ENCODE measurements at places on chromosomes 2 and 18. TPM values are rescaled to one million over a fixed set of nuclear protein-coding genes. Genes with fewer than 3 reads are reported as not detected.

DNA sequence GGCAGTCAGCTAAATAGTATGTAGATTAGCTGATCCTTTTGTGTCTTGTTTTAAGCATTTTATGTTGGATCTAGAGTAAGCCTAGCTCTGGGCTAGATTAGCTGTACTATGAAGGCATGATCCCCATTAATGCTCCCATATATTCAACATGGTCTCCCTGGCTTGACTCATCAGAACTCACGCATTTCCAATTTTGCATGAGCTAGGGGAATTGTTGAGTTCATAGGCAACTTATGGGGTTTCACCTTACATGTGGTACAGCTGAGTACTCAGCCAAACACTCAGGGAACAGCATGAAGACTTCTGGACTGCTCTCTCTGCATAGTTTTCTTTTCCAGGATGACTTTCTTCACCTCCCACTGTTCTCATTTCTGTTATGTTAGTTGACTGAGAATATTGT, 248.2 kb downstream of the TMX3 start:
- no peaks in the 10 kb centered on the region for H3K27me3 ChIP-seq
- no peak for DNase-seq
- H3K4me1 ChIP-seq, result no peaks in the 10 kb centered on the region
- H3K27ac ChIP-seq, result no peak overlapping the region

DNA sequence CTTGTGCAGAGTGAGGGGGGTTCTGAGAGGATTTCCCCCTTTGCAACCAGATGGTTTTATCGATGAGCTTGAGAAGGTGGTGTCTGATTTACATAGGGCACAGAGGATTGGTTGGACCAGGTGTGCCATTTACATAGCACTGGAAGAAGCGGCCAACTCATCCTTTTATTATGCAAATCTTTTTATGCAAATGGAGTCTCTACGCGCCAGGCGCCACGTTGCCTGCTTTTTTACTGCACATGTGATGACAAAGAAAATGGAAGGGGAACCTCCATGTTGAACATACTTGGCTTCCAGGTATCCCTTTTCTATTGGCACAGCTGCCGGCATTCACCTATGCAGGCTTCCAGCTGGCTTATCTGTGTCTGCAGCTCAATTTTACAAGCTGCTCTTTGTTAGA, 18.4 kb upstream of the TXNL4A start:
- H3K27me3 ChIP-seq, result no peaks in the 10 kb centered on the region
- H3K27ac ChIP-seq, result no peak overlapping the region
- no peaks in the 10 kb centered on the region for H3K4me1 ChIP-seq
- H3K36me3 ChIP-seq, result no peaks in the 10 kb centered on the region

- H3K36me3 ChIP-seq, result peaks cover 6% of the 10 kb centered on the region
- no peaks in the 10 kb centered on the region for H3K4me1 ChIP-seq
- no peaks in the 10 kb centered on the region for H3K27me3 ChIP-seq
- no peak for DNase-seq
- H3K4me3 ChIP-seq, result no peak overlapping the region
Observed at GRCh38 chr2:171837736-171838135, 56.3 kb downstream of the SLC25A12 start.

GRCh38 chr2:188629753-188630527, 338.3 kb downstream of the GULP1 start:
- no peaks in the 10 kb centered on the region for H3K36me3 ChIP-seq
- no peak for DNase-seq
- no peak overlapping the region for H3K27ac ChIP-seq
- H3K4me3 ChIP-seq, result no peak overlapping the region

GRCh38 chr2:231359948-231360347, 35.6 kb upstream of the B3GNT7 start:
- no peaks in the 10 kb centered on the region for H3K36me3 ChIP-seq
- H3K27ac ChIP-seq, result no peak overlapping the region
- H3K4me1 ChIP-seq, result no peaks in the 10 kb centered on the region
- DNase-seq, result no peak
- no peaks in the 10 kb centered on the region for H3K27me3 ChIP-seq

Gene CFAP53
- total RNA-seq, result 0.80 TPM

DNA sequence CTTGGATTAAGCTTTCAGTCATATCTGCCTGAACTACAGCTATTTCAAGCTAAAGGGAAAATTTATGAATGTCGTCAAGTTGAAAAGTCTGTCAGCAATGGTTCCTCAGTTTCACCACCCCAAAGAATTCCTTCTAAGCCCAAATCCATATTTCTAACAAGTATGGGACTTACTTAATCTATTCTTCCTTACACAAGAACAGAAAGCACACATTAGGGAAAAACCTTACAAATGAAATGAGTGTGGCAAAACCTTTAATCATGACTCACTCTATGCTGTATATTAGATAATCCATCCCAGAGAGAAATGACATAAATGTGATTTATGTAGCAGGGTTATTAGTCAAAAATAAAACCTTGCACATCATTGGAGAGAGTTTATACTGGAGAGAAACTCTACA, 78.9 kb downstream of the RAB31 start:
- no peak overlapping the region for H3K4me3 ChIP-seq
- no peaks in the 10 kb centered on the region for H3K36me3 ChIP-seq
- no peak overlapping the region for H3K27ac ChIP-seq
- no peak for DNase-seq
- H3K27me3 ChIP-seq, result no peaks in the 10 kb centered on the region
- H3K4me1 ChIP-seq, result no peaks in the 10 kb centered on the region

Gene TFCP2L1
- 7.5 TPM for total RNA-seq

DNA sequence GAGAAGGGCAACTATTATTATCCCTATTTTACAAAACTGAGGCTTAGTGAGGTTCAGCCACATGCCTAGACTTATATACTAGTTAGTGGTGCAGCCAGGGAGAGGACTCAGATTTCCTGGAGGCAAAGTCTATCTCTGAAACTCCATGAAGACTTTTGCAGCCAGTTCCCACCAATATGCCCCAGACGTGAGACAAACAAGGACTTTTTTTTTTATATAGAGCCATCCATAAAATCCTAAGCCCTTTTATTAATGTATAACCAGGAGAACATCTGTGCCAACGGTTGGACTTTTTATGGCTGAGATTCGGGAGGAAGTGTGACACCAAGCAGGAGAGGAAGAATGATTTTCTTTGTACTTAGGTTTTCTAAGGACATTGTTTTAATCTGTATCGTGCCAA, 29.9 kb downstream of the LIPG start:
- no peaks in the 10 kb centered on the region for H3K36me3 ChIP-seq
- no peak overlapping the region for H3K27ac ChIP-seq
- no peak for DNase-seq
- no peak overlapping the region for H3K4me3 ChIP-seq
- H3K27me3 ChIP-seq, result no peaks in the 10 kb centered on the region

GRCh38 chr18:25787276-25787675, 303.1 kb downstream of the SS18 start:
- H3K36me3 ChIP-seq, result no peaks in the 10 kb centered on the region
- no peak overlapping the region for H3K27ac ChIP-seq
- no peaks in the 10 kb centered on the region for H3K4me1 ChIP-seq

GRCh38 chr2:200782251-200782650, 29.5 kb upstream of the BZW1 start:
- no peaks in the 10 kb centered on the region for H3K27me3 ChIP-seq
- no peak overlapping the region for H3K4me3 ChIP-seq
- H3K27ac ChIP-seq, result no peak overlapping the region
- H3K4me1 ChIP-seq, result no peaks in the 10 kb centered on the region
- H3K36me3 ChIP-seq, result no peaks in the 10 kb centered on the region

Gene CRYBA2
- not detected for total RNA-seq

Gene AMER3
- total RNA-seq, result not detected

Gene SOX11
- not detected for total RNA-seq

Gene PARD6G
- total RNA-seq, result 1.9 TPM

DNA sequence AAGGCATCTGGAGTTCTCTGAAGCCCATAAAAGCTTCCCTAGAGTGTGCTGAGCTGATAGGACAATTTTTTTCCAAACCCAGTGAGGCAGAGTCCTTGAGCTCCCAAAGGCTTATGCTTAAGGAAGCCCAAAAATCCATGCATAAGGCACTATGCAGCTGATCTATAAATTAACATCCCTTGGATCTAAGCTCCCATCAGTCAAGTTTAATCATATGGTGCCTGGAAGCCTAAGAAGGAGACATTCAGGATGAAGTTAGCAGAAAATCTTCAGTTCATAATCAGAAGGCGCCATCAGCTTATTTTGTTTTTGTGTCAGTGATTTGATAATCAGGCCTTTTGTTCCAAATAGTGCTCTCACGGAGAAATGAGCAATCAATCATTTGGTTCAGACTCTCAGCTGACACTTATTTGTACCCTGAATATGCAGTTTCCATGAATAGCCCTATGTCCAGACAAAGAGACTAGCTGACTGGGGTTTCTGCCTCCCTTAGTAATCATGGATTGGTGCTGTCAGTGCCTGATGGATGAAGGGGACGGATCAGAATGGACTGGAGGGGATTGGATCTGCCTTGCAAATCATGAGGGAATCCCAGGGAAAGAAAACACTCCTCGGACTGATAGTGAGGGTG, 464.8 kb upstream of the RGPD4 start:
- H3K4me3 ChIP-seq, result no peak overlapping the region
- H3K27me3 ChIP-seq, result no peaks in the 10 kb centered on the region
- no peak overlapping the region for H3K27ac ChIP-seq
- no peaks in the 10 kb centered on the region for H3K4me1 ChIP-seq

DNA sequence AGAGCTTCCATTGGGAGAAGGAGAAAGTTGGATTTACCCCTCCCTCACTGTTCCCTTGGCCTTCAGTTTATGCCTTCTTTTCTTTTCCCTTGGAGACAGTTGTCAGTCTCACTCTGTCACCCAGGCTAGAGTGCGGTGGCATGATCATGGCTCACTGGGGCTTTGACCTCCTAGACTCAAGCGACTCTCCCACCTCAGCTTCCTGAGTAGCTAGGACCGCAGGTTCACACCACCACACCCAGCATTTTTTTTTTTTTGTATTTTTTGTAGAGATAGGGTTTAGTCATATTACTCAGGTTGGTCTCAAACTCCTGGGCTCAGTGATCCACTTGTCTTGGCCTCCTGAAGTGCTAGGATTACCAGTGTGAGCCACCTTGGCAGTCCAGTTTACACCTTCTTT, 49.9 kb downstream of the SLC9A4 start:
- no peak overlapping the region for H3K27ac ChIP-seq
- no peak overlapping the region for H3K4me3 ChIP-seq
- H3K36me3 ChIP-seq, result no peaks in the 10 kb centered on the region
- no peaks in the 10 kb centered on the region for H3K27me3 ChIP-seq
- H3K4me1 ChIP-seq, result no peaks in the 10 kb centered on the region
